ENCODE measurements at places on chromosomes 4 and X.
A peak's percentile ranks its signal among the peaks of the same experiment; 100 is the strongest.

- peaks cover 2% of the 10 kb centered on the region for H3K36me3 ChIP-seq
- H3K27ac ChIP-seq, result no peak overlapping the region
- no peak overlapping the region for H3K4me3 ChIP-seq
- peaks cover 36% of the 10 kb centered on the region for H3K4me1 ChIP-seq
- no peak for DNase-seq
- H3K27me3 ChIP-seq, result peaks cover 12% of the 10 kb centered on the region
Measured at GRCh38 chr4:26127851-26128337, 192.9 kb upstream of the RBPJ start.

- H3K36me3 ChIP-seq, result no peaks in the 10 kb centered on the region
- no peak overlapping the region for H3K4me3 ChIP-seq
- H3K27me3 ChIP-seq, result no peaks in the 10 kb centered on the region
- H3K27ac ChIP-seq, result no peak overlapping the region
- DNase-seq, result no peak
Measured at GRCh38 chr4:170497689-170498088, 407.9 kb upstream of the AADAT start.

GRCh38 chr4:145937971-145938611 lies 532 bp downstream of the ZNF827 start:
- no peaks in the 10 kb centered on the region for H3K27me3 ChIP-seq
- H3K36me3 ChIP-seq, result peaks cover 24% of the 10 kb centered on the region
- peaks cover 42% of the 10 kb centered on the region for H3K4me1 ChIP-seq
- DNase-seq, result peak; percentile 32
- peak overlapping the region; percentile 95 for H3K27ac ChIP-seq
- peak overlapping the region; percentile 93 for H3K4me3 ChIP-seq

DNA sequence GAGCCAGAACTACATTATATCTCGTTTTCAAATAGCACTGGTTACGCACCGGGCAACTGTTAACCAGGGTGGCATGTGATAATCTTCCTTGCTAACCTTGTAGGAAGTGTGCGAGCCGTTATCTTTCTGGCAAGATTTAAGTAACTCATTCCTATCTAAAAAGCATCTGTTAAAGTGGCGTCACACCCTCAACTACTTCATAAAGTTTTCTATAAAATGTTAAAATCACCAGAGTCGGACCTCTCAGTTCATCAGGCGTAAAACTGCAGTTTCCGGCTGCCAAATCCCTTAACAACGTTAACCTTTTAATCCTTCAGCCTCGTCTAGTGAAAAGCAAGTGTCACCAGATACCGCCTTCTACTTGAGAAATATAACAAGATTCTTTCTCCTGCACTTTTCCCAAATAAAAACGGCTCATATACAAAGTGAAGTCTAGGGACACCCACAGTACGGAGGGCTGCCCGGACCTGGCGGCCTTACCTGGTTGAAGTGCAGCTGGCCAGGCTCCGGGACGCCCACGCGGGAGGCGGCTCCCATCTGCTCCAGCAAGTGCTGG lies 1.2 kb downstream of the SLC39A8 start:
- peaks cover 16% of the 10 kb centered on the region for H3K36me3 ChIP-seq
- H3K4me1 ChIP-seq, result peaks cover 31% of the 10 kb centered on the region
- no peak for DNase-seq
- no peaks in the 10 kb centered on the region for H3K27me3 ChIP-seq
- peak overlapping the region; percentile 94 for H3K27ac ChIP-seq
